ENCODE measurements at places on chromosomes 1 and 21. TPM values are rescaled to one million over a fixed set of nuclear protein-coding genes. Genes with fewer than 3 reads are reported as not detected.

The HES3 gene
- total RNA-seq = not detected

The LCE3E gene
- not detected for total RNA-seq

The CLCA2 gene
- not detected for total RNA-seq

The KCNH1 gene
- 3.2 TPM for total RNA-seq

The CTSE gene
- total RNA-seq = 142 TPM

The TM2D1 gene
- 134 TPM for total RNA-seq

The CAPZA1 gene
- total RNA-seq = 15.8 TPM

The IQCC gene
- total RNA-seq = 2.3 TPM

The ELOA gene
- total RNA-seq = 7.2 TPM

The CRYAA gene
- not detected for total RNA-seq

The TMCC2 gene
- total RNA-seq = 0.45 TPM

The NGF gene
- total RNA-seq = not detected

The PRAMEF6 gene
- total RNA-seq = not detected

The OR2L8 gene
- total RNA-seq = not detected

- H3K4me1 ChIP-seq = no peaks in the 10 kb centered on the region
- DNase-seq = no peak
- no peaks in the 10 kb centered on the region for H3K36me3 ChIP-seq
- H3K4me3 ChIP-seq = no peak overlapping the region
- H3K27ac ChIP-seq = no peak overlapping the region
These were observed 1272.7 kb downstream of the KCNT2 start for GRCh38 chr1:195335541-195335940.

- DNase-seq = no peak
- no peaks in the 10 kb centered on the region for H3K36me3 ChIP-seq
- H3K4me1 ChIP-seq = peaks cover 5% of the 10 kb centered on the region
- H3K27ac ChIP-seq = no peak overlapping the region
- no peaks in the 10 kb centered on the region for H3K27me3 ChIP-seq
- no peak overlapping the region for H3K4me3 ChIP-seq
These were observed 239.3 kb downstream of the KCNJ6 start for GRCh38 chr21:37677006-37677405.

GRCh38 chr1:37197411-37197810 lies 163.1 kb upstream of the GRIK3 start:
- no peak for DNase-seq
- no peak overlapping the region for H3K4me3 ChIP-seq
- no peak overlapping the region for H3K27ac ChIP-seq
- H3K27me3 ChIP-seq = no peaks in the 10 kb centered on the region
- H3K36me3 ChIP-seq = no peaks in the 10 kb centered on the region

- peaks cover 35% of the 10 kb centered on the region for H3K4me1 ChIP-seq
- peaks cover 20% of the 10 kb centered on the region for H3K36me3 ChIP-seq
- peak overlapping the region; percentile 75 for H3K27ac ChIP-seq
- H3K4me3 ChIP-seq = peak overlapping the region; percentile 49
- no peaks in the 10 kb centered on the region for H3K27me3 ChIP-seq
These were observed 11.5 kb downstream of the YBEY start for GRCh38 chr21:46297338-46298271.

DNA sequence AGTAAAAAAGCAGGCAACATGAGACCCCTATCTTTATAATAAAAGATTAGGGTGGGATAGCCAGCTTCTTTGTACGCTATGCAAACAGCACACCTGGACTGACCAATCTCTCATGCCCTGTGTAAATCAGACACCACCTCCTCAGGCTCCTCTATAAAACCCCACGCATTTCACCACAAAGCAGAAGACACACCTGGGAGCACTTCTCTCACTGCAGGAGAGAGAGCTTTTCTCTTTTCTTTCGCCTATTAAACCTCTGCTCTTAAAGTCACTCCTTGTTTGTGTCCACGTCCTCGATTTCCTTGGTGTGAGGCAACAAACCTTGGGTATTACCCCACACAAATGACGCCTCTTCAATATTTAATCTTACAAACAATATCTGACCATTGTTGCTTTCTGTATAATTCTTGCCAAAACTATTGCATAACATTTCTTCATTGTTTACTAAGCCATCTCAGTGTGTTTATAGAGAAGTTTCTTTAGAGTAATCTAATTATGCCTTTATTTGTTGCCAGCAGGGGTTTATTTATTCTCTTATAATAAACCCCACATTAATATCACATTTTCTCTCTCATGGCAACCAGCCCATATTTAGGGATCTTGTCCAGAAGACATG lies 31.6 kb upstream of the NUF2 start:
- no peak overlapping the region for H3K4me3 ChIP-seq
- no peak for DNase-seq
- H3K27me3 ChIP-seq = no peaks in the 10 kb centered on the region
- no peaks in the 10 kb centered on the region for H3K4me1 ChIP-seq

DNA sequence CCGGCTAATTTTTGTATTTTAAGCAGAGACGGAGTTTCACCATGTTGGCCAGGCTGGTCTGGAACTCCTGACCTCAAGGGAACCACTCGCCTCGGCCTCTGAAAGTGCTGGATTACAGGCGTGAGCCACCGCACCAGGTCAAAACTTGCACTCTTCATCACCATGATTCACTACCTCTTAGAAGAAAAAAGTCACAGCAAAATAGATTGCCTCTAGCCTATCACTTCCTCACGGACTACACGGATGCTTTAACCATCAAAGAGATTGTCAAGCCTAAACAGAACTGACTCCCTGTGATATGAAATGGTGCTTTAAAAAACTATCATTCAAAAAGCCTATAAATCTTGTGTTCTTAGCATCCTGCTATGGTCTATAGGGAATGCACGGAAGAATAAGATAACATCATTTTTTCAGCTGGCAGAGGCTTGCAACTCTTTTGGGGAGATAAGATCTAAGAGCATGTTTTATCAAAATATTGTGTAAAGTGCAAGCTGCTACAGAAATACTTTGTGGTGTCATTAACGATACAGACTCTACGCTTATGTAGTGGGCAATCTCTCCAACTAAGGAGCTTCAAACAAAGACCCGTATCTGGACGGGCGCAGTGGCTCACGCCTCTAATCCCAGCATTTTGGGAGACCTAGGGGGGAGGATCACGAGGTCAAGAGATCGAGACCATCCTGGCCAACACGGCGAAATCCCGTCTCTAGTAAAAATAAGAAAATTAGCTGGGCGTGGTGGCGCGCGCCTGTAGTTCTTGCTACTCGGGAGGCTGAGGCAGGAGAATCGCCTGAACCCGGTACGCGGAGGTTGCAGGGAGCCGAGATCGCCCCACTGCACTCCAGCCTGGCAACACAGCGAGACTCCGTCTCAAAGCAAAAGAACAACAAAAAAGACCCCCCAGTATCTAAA lies 966 bp downstream of the TFB2M start:
- peaks cover 7% of the 10 kb centered on the region for H3K36me3 ChIP-seq
- peak; percentile 17 for DNase-seq
- H3K4me1 ChIP-seq = peaks cover 59% of the 10 kb centered on the region
- peak overlapping the region; percentile 69 for H3K4me3 ChIP-seq
- peak overlapping the region; percentile 99 for H3K27ac ChIP-seq

DNA sequence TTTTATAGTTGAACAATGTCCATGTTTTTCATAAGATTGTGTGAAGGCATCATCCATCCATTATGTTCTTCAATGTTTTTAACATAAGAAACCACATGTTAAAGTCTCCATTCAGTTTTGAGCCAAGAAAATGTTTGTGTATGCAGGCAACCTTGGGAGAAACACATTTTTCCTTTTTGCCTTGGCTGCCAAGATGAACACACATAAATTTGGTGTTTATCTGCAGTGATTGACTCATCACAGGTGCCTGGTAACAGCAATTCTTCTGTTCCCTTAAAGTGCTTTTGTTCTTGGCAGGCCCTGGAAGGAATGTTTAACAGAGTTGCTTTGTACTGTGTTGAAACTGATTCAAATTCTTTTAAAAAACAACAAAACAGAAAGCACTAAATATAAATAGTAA lies 709.9 kb upstream of the ADGRL4 start:
- no peak overlapping the region for H3K4me3 ChIP-seq
- no peak for DNase-seq
- no peaks in the 10 kb centered on the region for H3K36me3 ChIP-seq
- no peaks in the 10 kb centered on the region for H3K4me1 ChIP-seq
- no peaks in the 10 kb centered on the region for H3K27me3 ChIP-seq
- H3K27ac ChIP-seq = no peak overlapping the region

GRCh38 chr1:84785271-84786036 lies 95.2 kb upstream of the SSX2IP start:
- H3K36me3 ChIP-seq = no peaks in the 10 kb centered on the region
- H3K27ac ChIP-seq = no peak overlapping the region
- H3K27me3 ChIP-seq = no peaks in the 10 kb centered on the region
- no peak overlapping the region for H3K4me3 ChIP-seq
- H3K4me1 ChIP-seq = no peaks in the 10 kb centered on the region

GRCh38 chr1:53413175-53414001 lies 45.8 kb upstream of the DMRTB1 start:
- no peak overlapping the region for H3K4me3 ChIP-seq
- no peak for DNase-seq
- H3K4me1 ChIP-seq = peaks cover 11% of the 10 kb centered on the region
- H3K27me3 ChIP-seq = peaks cover 20% of the 10 kb centered on the region
- H3K36me3 ChIP-seq = no peaks in the 10 kb centered on the region

DNA sequence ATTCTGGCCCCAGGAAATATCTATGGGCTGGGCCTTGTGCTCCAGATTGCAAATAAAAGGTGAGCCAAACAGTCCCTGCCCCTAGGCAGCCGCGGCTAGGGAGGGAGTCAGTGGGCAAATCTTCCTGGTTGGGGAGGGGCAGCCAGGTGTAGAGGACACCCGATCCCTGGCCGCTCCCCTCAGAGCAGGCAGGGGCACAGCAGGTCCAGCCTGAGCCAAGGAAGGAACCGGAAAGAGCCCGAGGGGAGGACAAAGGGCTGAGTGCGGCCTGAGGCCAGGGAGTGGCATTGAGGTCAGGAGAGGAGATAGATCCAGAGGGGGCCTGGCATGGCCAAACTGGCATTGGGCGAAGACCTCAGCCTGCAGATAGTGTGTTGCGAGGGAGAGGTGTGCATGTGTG lies 36.6 kb upstream of the ARF1 start:
- H3K4me1 ChIP-seq = no peaks in the 10 kb centered on the region
- H3K36me3 ChIP-seq = no peaks in the 10 kb centered on the region
- no peaks in the 10 kb centered on the region for H3K27me3 ChIP-seq
- no peak overlapping the region for H3K4me3 ChIP-seq

GRCh38 chr1:203437696-203438315 lies 37.8 kb upstream of the PRELP start:
- H3K27me3 ChIP-seq = no peaks in the 10 kb centered on the region
- H3K4me3 ChIP-seq = no peak overlapping the region
- no peaks in the 10 kb centered on the region for H3K36me3 ChIP-seq

GRCh38 chr1:162578071-162578700 lies 16.7 kb downstream of the UAP1 start:
- no peak overlapping the region for H3K4me3 ChIP-seq
- no peak overlapping the region for H3K27ac ChIP-seq
- peaks cover 14% of the 10 kb centered on the region for H3K4me1 ChIP-seq
- no peaks in the 10 kb centered on the region for H3K27me3 ChIP-seq
- no peak for DNase-seq
- peaks cover 17% of the 10 kb centered on the region for H3K36me3 ChIP-seq

DNA sequence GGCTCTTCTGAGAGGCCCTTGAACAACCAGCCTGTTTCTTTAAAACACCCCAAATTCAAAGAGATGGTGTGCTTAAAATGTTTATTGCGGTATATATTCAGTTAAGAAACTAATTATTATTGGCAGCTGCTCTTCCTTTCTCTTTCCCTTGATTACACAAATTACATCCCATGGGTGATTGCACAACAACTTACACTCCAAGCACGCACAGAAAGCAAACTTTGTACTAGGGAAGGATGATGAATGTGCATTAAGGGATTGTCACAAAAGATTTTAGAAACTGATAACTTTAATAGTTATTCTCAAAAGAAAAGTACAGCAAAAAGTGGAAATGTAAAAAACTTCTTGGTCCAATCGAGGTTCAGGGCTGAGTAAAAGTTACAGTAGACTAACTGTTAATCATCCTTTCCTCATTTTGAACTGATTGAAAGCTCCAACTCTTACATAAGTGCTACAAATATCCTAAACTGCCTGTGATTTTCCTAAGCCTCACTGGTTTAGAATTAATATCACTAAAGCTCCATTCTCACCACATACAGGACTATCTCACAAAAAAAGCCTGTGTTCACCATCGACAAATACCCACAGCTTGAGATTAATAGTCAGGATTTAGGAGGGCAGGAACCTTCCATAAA lies 153.4 kb downstream of the TTLL7 start:
- H3K4me3 ChIP-seq = no peak overlapping the region
- no peaks in the 10 kb centered on the region for H3K36me3 ChIP-seq
- H3K27ac ChIP-seq = no peak overlapping the region
- no peak for DNase-seq
- no peaks in the 10 kb centered on the region for H3K4me1 ChIP-seq
- no peaks in the 10 kb centered on the region for H3K27me3 ChIP-seq

GRCh38 chr21:37642493-37642892 lies 273.8 kb downstream of the KCNJ6 start:
- H3K27me3 ChIP-seq = no peaks in the 10 kb centered on the region
- no peak overlapping the region for H3K4me3 ChIP-seq
- DNase-seq = peak; percentile 41
- H3K4me1 ChIP-seq = no peaks in the 10 kb centered on the region
- no peaks in the 10 kb centered on the region for H3K36me3 ChIP-seq

DNA sequence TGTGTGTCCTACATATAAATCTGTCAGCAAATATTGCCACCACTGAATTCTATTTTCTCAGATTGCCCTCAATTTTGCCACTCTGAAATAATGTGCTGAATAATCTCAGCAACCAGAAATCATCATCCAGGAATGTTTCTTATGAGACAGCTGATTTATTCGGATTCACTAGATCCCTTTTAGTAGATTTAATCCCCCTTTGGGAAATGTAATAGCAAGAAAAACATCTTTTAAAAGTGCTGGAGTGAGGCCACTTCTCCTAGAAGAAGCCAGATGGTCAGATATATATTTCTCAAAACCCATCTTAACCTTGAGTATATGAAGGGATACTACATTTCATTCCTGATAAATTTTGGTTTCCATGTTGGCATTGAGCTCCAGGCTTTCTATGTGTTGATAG lies 327.7 kb downstream of the SMYD3 start:
- no peaks in the 10 kb centered on the region for H3K36me3 ChIP-seq
- no peak overlapping the region for H3K4me3 ChIP-seq
- peaks cover 7% of the 10 kb centered on the region for H3K4me1 ChIP-seq
- H3K27me3 ChIP-seq = no peaks in the 10 kb centered on the region
